Kidney (tissue), 22 donors: ENCODE measurements at places on chromosomes 3 and 15.

- H3K36me3 ChIP-seq = no peaks in the 10 kb centered on the region
- no peaks in the 10 kb centered on the region for H3K27me3 ChIP-seq
- DNase-seq = no peak
- H3K4me1 ChIP-seq = peaks cover 20% of the 10 kb centered on the region
These were observed 4.1 kb upstream of the STAB1 start for GRCh38 chr3:52490939-52491526.

- H3K27me3 ChIP-seq = no peaks in the 10 kb centered on the region
- no peak overlapping the region for H3K4me3 ChIP-seq
- no peaks in the 10 kb centered on the region for H3K4me1 ChIP-seq
- no peak overlapping the region for H3K27ac ChIP-seq
These were observed 2.6 kb downstream of the MEX3B start for GRCh38 chr15:82043130-82043673.

DNA sequence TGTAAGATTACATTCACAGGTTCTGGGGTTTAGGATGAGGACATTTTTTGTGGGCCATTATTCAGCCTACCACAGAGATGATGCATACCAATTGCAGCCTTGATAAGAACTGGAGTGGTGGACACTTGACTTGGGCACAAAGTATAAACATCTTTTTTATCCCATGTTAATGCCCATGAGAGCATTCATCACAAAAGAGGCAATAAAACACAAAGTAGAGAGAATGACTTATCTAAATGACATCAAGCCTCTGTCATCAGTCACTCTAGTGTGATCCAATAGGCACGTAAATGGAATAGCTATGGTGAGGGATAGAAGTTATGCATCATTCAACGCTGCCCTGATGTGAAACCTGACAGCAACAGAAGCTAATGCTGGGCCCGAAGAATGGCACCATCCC lies 25.8 kb downstream of the VEPH1 start:
- no peak overlapping the region for H3K4me3 ChIP-seq
- H3K27me3 ChIP-seq = no peaks in the 10 kb centered on the region
- no peak overlapping the region for H3K27ac ChIP-seq
- H3K36me3 ChIP-seq = no peaks in the 10 kb centered on the region
- no peak for DNase-seq

GRCh38 chr3:17320266-17320665 lies 422.2 kb downstream of the TBC1D5 start:
- H3K36me3 ChIP-seq = no peaks in the 10 kb centered on the region
- DNase-seq = no peak
- no peaks in the 10 kb centered on the region for H3K4me1 ChIP-seq
- no peaks in the 10 kb centered on the region for H3K27me3 ChIP-seq
- no peak overlapping the region for H3K27ac ChIP-seq
- no peak overlapping the region for H3K4me3 ChIP-seq

- no peaks in the 10 kb centered on the region for H3K4me1 ChIP-seq
- no peaks in the 10 kb centered on the region for H3K27me3 ChIP-seq
- DNase-seq = peak; percentile 56
These were observed 42.3 kb downstream of the CGNL1 start for GRCh38 chr15:57418635-57419034.

- no peaks in the 10 kb centered on the region for H3K36me3 ChIP-seq
- H3K27ac ChIP-seq = no peak overlapping the region
- peak; percentile 81 for DNase-seq
- H3K27me3 ChIP-seq = no peaks in the 10 kb centered on the region
These were observed 20.6 kb upstream of the EPHB3 start for GRCh38 chr3:184540777-184541681.

GRCh38 chr3:81443958-81444357 lies 317.5 kb downstream of the GBE1 start:
- no peak for DNase-seq
- H3K27me3 ChIP-seq = no peaks in the 10 kb centered on the region
- H3K4me3 ChIP-seq = no peak overlapping the region
- H3K36me3 ChIP-seq = no peaks in the 10 kb centered on the region

- H3K4me3 ChIP-seq = no peak overlapping the region
- no peaks in the 10 kb centered on the region for H3K36me3 ChIP-seq
- no peaks in the 10 kb centered on the region for H3K27me3 ChIP-seq
- H3K27ac ChIP-seq = no peak overlapping the region
- no peaks in the 10 kb centered on the region for H3K4me1 ChIP-seq
- DNase-seq = no peak
These were observed 114.5 kb downstream of the GMPS start for GRCh38 chr3:155984791-155985417.

DNA sequence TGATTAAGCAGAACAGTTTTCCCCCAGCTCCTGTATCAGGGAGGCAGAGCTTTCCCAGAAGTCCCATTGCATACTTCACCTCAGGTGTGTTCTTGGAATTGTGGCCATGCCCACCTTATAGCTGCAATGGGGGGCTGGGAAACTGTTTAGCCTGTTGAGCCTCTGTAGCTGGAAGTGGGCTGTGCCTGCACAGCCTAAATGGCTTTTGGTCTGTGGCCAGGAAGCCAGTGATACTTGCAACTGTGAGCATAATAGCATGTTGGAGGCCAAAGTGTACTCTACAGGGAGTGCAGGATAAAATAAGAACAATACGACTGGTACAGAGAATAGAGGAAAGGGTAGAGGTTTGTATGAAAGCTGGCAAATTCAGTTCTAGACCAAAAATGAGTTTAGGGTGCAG lies 248.5 kb downstream of the PTPRG start:
- no peak overlapping the region for H3K4me3 ChIP-seq
- no peaks in the 10 kb centered on the region for H3K4me1 ChIP-seq
- H3K27ac ChIP-seq = no peak overlapping the region
- DNase-seq = peak; percentile 67
- H3K27me3 ChIP-seq = no peaks in the 10 kb centered on the region
- no peaks in the 10 kb centered on the region for H3K36me3 ChIP-seq

GRCh38 chr3:27859821-27860220 lies 137.7 kb upstream of the EOMES start:
- DNase-seq = no peak
- H3K4me3 ChIP-seq = no peak overlapping the region
- no peak overlapping the region for H3K27ac ChIP-seq
- H3K4me1 ChIP-seq = no peaks in the 10 kb centered on the region
- no peaks in the 10 kb centered on the region for H3K36me3 ChIP-seq

- no peaks in the 10 kb centered on the region for H3K27me3 ChIP-seq
- DNase-seq = peak; percentile 52
These were observed 2.2 kb downstream of the PTPRG start for GRCh38 chr3:61563313-61564271.

DNA sequence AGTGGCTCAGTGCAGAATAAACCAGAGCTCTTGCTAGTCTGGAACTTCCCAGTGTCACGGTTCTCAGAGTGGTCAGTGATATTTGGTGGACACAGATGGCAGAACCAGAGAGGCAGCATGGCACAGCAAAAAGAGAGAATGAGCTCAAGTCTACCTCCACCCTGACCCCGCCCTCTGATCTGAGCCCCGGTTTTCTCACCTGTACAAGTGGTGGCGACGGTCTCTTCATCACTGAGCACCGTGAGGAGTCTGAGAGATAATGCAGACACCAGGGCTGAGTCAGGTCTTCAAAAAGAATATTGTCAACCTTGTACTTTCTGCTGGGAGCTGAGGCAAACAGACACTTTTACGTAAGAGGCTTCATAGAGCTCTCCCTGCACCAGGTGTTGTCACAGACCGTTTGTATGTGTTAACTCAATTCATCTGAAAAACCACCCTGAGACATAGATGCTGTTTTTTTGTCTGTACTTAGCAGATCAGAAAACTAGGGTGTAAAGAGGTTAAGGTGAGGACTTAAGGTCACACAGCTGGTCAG lies 13.2 kb downstream of the FGD5 start:
- no peak overlapping the region for H3K27ac ChIP-seq
- H3K36me3 ChIP-seq = no peaks in the 10 kb centered on the region
- H3K27me3 ChIP-seq = no peaks in the 10 kb centered on the region
- DNase-seq = no peak
- H3K4me1 ChIP-seq = no peaks in the 10 kb centered on the region
- no peak overlapping the region for H3K4me3 ChIP-seq

GRCh38 chr3:183392186-183393034 lies 36.0 kb downstream of the MCF2L2 start:
- H3K27ac ChIP-seq = no peak overlapping the region
- H3K4me3 ChIP-seq = no peak overlapping the region
- H3K4me1 ChIP-seq = no peaks in the 10 kb centered on the region
- peak; percentile 57 for DNase-seq
- H3K36me3 ChIP-seq = no peaks in the 10 kb centered on the region
- H3K27me3 ChIP-seq = no peaks in the 10 kb centered on the region

DNA sequence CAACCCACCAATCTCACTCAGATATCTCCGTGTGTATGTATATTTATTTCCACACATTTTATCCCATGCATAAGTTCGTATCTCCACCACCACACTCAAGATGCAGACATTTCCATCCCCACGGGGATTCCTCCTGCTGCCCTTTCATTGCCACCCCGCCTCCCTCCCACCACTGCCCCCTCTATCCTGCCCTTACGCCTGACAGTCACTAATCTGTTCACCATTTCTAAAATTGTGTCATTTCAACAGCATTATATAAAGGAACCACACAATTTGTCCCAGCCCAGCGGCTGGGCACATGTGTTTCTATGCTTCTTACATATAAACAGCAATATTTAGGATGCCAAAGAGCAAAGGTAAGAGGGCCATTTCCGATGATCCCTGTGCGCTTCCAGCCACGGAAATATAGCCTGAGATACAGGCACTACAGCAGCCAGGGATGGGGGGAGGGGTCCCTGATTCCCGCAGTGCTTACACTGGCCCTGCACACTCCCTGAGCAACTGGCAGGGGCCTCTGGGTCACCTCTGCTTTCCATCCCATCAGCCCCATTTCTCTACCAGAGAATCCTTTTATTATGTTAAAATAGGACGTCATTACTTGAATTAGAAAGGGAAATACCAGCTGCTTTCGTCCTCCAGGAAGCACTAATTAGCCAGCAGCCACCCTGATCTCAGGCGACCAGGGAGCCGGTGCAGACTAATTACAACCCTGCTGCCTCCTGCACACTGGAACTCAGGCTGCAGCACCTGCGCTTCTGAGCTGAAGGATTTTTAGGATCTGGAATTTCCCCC lies 372.0 kb upstream of the ATP10A start:
- H3K36me3 ChIP-seq = no peaks in the 10 kb centered on the region
- H3K4me1 ChIP-seq = no peaks in the 10 kb centered on the region
- H3K27me3 ChIP-seq = no peaks in the 10 kb centered on the region

GRCh38 chr3:151101270-151101969 lies 16.0 kb downstream of the MED12L start:
- H3K36me3 ChIP-seq = no peaks in the 10 kb centered on the region
- no peak overlapping the region for H3K27ac ChIP-seq
- H3K27me3 ChIP-seq = no peaks in the 10 kb centered on the region

- H3K27me3 ChIP-seq = no peaks in the 10 kb centered on the region
- H3K36me3 ChIP-seq = no peaks in the 10 kb centered on the region
- H3K4me3 ChIP-seq = no peak overlapping the region
- H3K4me1 ChIP-seq = no peaks in the 10 kb centered on the region
These were observed 27.1 kb upstream of the GALNT15 start for GRCh38 chr3:16147220-16147994.

GRCh38 chr3:187919048-187919447 lies 173.8 kb upstream of the BCL6 start:
- no peaks in the 10 kb centered on the region for H3K36me3 ChIP-seq
- no peaks in the 10 kb centered on the region for H3K4me1 ChIP-seq
- DNase-seq = no peak
- no peak overlapping the region for H3K4me3 ChIP-seq

GRCh38 chr3:126152901-126153694 lies 27.3 kb downstream of the ALDH1L1 start:
- H3K36me3 ChIP-seq = peaks cover 74% of the 10 kb centered on the region
- H3K27me3 ChIP-seq = no peaks in the 10 kb centered on the region
- no peak for DNase-seq
- H3K4me3 ChIP-seq = no peak overlapping the region
- no peaks in the 10 kb centered on the region for H3K4me1 ChIP-seq
- no peak overlapping the region for H3K27ac ChIP-seq

- no peak for DNase-seq
- no peaks in the 10 kb centered on the region for H3K4me1 ChIP-seq
- no peaks in the 10 kb centered on the region for H3K36me3 ChIP-seq
- H3K27ac ChIP-seq = no peak overlapping the region
- H3K27me3 ChIP-seq = no peaks in the 10 kb centered on the region
These were observed 48.6 kb upstream of the ATOSA start for GRCh38 chr15:52727815-52728214.

- H3K27me3 ChIP-seq = no peaks in the 10 kb centered on the region
- no peaks in the 10 kb centered on the region for H3K4me1 ChIP-seq
- DNase-seq = no peak
- no peak overlapping the region for H3K27ac ChIP-seq
- H3K36me3 ChIP-seq = no peaks in the 10 kb centered on the region
- H3K4me3 ChIP-seq = no peak overlapping the region
These were observed 19.2 kb downstream of the MAP3K13 start for GRCh38 chr3:185382154-185382553.

DNA sequence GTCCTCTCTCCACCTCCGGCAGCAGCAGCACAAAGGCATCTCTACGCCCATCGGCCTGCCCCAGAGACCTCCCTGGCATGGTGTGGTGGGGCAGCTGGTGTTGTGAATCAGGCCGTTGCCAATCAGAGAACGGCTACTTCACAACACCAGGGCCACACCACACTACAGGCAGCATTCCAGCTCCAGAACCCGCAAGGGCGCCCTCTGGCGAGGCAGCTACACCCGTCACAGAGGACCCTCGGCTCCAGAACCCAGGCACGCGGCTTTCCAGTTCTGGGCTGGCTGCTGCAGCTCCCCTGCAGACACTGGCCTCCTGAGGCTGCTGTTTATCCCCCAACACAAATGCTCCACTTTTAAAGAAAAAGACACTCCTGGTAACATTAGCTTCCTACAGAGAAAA lies 127.5 kb upstream of the TOPAZ1 start:
- no peaks in the 10 kb centered on the region for H3K27me3 ChIP-seq
- no peak overlapping the region for H3K27ac ChIP-seq

DNA sequence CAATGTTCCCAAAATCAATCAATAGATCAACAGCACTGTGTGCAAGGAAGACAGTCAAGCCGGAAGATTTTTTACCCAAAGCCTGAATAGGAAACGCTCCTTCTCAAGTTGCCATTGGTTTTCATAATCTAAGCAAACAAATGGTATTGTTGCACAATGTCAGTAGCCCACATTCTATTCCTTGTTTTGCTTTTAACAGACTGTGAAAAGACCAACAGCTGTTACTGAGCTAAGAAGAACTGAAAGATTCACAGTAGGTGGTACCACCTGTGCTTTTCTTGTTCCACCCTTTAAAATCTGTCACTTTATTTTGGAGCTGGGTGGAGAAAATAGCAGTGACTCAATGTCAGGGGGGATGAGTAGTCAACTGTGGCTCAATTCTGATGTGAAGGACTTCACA lies 357.5 kb upstream of the CADM2 start:
- no peak overlapping the region for H3K4me3 ChIP-seq
- H3K27ac ChIP-seq = no peak overlapping the region
- no peaks in the 10 kb centered on the region for H3K4me1 ChIP-seq
- no peaks in the 10 kb centered on the region for H3K36me3 ChIP-seq

- H3K27ac ChIP-seq = no peak overlapping the region
- H3K4me1 ChIP-seq = no peaks in the 10 kb centered on the region
- no peaks in the 10 kb centered on the region for H3K36me3 ChIP-seq
- no peak overlapping the region for H3K4me3 ChIP-seq
- no peak for DNase-seq
These were observed 35.9 kb upstream of the DIPK2A start for GRCh38 chr3:143935678-143936077.
